SK-N-SH treated with all-trans-retinoic acid at 6 μM for 48 hours (cell line): ENCODE measurements at places on chromosomes 2 and 18.
A peak's percentile ranks its signal among the peaks of the same experiment; 100 is the strongest.

GRCh38 chr2:73122536-73122935 lies 9.8 kb upstream of the RAB11FIP5 start:
- ATAC-seq: no peak

DNA sequence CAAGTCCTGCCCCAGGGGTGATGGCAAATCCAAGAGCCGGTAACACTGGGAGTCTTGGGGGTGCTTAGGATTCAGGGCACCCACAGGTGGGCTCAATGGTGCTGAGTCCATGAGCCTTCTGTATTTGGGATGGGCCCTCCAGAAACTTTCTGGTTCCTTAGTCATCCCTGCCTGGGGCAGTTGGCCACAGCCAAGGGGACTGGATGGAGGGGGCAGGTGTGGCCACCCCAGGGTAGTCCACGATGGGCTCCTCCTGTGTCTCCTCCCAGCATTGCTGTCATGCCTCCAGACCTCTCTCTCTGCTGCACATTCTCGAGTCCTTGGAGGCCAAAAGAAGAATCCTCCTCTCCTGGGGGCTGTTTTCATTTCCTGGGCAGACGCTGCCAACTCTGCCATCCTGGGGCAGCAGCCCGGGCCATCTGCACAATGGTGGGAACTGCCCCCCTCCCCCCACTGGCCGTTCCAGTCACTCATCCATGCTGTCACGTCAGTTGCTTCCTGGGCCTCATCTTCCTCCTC lies 158.0 kb upstream of the TWIST2 start:
- no peak for ATAC-seq

- no peak for ATAC-seq
Measured at GRCh38 chr2:119184512-119184911, 26.0 kb upstream of the C1QL2 start.

GRCh38 chr2:80126596-80127189 lies 177.9 kb downstream of the LRRTM1 start:
- ATAC-seq: no peak

DNA sequence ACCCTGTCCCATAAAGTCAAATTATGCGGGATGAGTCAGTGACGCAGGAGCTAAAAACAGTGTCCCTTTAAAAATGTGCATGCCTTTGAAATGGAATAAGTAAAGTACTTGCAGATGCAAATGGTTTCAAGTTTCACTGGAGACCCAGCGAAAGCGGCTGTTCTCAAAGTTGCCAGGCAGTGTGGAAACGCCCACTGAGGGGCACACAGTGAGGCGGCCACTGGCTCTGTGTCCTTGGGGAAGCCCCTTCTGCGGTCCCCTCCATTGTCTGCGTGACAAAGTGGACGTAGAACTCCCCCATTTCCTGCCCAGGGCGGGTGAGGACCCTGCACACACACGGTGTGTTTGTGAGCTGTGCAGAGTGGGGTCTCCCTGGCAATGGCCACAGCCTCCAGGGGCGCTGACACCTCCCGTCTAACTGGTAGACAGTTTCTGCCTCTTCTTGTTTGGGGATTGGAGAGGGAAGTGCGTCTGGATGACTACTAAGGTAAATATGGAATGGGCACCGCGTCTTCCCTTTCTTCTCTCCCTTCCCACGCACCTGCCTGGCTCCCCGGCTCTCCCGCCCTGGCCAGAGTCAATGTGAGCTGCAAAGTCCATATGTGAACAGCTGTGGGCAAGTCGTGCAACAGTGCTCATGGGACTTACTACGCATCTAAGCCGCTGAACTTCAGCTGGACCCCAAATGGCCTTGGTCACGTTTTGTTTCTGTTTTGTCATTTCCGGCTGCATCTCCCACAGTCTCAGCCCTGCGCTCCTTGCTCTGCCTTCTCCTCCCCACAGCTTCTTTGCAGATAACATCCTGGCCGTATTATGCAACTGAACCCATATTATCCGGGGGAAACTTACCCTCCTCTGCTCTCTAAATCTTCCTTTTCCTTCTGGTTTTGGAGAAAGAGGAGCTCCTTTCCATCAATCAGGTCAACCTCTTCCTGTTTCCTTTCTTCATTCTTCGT lies 33.7 kb upstream of the ZNF516 start:
- no peak for ATAC-seq

DNA sequence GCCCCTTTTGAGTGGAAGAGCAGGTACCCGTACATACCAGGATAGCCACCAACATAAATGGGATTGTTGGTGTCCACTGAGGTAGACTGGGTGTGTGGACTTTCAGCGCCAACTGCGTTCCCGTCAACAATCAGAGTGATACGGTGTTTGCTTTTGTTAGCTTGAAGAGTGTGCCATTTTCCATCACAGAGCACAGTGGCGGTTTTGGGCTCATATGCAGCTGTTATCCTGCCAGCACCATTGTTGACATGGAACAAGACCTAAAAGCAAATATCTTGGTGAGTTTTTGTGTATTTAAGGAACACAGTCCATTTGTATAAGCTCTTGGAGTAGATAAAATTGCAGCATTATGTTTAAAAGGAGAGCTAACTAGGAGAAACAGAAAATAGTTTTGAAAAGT lies 174.5 kb downstream of the LAMA1 start:
- no peak for ATAC-seq

- no peak for ATAC-seq
Measured at GRCh38 chr18:54263904-54264336, 5.4 kb upstream of the POLI start.

DNA sequence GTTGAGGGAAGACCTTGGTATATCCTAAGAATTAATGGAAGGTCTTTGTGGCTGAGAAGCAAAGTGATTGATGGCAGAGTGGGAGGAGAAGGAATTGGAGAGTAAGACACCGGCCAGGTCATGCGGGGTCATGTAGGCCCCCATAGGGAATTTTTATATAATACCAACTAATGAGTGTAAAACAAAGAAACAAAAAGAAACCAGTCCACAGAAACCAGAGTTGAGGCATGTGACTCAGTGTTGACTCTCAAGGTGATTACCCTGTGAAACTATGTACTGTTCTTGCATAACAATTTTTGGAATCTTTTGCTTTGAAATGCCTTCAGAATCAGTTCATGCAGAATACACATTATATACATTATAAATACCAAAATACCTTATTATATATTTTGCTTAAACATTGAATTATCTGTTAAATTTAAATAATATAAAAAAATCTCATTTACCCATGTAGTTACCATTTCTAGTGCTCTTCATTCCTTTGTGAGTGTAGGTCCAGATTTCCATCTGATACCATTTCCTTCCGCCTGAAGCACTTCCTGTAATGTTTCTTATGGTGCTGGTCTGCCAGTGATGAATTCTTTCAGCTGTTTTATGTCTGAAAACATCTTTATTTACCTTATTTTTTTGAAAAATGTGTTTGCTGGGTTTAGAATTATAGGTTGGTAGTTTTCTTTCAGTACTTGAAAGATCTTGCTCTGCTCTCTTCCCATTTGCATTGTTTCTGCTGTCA lies 8.6 kb downstream of the CLIP4 start:
- ATAC-seq: peak; percentile 43; the same call in 2 of the 3 replicates

GRCh38 chr2:207487650-207488311 lies 42.0 kb upstream of the CREB1 start:
- peak; percentile 95 for ATAC-seq

DNA sequence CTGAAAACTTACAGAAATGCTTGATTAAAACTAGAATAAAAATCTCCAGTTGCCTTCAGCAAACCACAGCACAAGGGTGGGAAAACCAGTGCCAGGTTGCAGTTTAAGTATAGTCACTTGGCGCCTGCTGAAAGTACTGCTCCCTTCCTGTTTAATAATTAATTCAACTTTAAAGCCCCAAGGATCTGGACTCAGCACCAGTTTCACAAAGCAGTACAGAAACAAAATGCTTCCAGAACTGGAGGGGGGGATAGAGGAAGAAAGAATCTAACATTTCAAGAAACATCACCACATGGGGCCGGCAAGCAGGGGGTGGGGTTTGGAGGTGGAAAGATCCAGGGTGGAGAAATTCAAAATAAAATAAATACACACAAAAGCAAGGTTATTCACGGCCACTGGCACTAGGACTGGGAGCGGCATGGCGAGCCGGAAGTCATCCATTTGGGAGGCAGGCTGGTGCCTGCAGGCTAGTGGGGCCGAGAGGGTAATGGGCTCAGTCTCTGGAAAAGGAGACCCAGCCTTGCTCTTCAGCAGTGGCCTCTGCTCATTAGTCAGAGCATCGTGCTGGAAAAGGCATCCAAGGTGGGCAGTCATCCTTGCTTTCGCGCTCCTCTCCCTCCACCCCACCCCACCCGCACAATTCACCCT lies 85.8 kb downstream of the POU3F3 start:
- no peak for ATAC-seq

DNA sequence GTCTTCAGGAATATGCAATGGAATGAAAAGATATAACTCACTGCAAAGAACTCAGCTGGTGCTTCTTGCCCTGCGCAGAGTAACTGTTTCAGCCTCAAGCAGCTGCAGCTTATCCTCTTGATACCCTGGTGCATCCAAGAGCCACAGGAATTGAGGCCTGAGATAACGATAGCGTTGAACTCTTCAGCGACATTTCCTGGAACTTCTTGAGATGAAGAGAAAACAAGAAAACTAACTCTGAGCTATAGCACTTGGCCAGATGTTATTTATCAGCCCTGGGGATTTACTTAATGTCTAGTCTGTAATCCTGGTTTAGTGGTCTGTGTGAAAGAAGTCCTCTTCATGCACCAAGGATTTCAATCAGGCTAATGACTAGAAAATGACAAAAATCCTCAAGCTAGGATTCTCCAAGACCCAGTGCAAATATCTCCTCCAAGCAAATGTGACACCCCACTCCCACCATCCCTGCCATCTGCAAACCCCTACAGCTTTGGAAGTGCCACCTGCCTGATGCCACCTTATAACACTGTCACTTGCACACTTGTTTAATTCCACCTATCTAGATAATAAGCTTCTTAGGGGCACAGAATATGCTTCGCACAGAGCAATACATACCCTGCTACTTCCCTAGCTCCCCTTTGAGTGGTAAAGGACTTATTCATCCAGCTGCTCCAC lies 40.6 kb downstream of the EHD3 start:
- ATAC-seq: no peak
